NCI-H1694 (cell line): ENCODE measurements at places on chromosomes 2 and 18.

- DNase-seq: no peak
Observed at GRCh38 chr2:24515831-24516230, 24.8 kb downstream of the NCOA1 start.

DNA sequence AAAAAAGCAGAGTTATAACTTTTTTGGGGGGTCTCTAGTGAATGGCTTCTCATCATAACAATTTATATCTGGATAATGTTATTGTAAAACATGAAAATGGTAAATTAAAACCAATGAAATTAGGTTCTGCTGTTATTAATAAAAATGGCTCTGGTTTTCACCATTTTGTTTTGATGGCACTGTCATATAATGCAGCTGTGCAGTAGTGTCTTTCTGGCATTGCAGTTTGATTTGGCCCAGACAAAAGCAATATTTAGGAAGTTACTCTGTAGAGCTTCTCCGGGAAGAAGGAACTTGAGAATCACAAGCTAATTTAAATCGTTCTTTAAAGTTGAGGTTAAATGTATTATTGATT is 15.1 kb upstream of the NT5C1B start:
- DNase-seq: no peak

DNA sequence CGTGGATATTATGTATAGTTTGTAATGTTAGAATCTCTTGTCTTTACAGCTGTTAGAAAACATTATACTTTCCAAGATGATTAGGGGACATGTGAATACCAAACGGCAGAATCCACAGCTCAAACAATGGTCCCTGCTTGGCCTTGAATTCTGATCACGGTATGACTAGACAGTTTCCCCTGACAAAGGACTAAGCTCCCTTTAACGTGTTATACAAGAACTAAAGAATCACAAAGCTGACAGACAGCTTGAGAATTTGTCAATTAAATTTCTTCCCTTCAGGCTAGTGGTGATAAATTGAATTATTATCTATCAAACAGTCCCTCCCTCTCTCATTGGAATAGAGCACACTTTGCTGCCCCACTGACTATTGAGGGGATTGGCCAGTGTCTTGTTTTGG is 359.2 kb upstream of the ID2 start:
- no peak for DNase-seq

- DNase-seq: no peak
Observed at GRCh38 chr2:227287771-227288170, 37.3 kb upstream of the MFF start.

DNA sequence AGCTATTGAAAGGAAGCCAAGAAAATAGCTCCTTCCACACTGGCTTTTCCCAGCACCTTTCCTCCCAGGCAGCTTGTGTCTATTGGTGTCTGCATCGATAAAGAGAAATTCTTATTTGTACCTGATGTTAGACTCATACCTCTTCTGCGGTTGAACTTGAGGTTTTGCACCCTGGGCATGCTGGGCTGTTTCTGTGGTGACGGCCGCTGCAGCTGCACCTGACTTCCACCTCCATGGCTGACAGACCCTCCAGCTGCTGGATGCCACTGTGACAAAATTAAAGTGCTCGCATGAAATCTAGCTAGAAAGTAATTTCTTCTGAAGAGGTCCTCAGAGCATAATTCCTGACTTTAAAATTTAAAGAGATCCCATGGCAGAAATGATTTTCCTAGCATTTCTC is 6.6 kb downstream of the FECH start:
- DNase-seq: no peak

- DNase-seq: no peak
Observed at GRCh38 chr2:78977661-78978145, 47.8 kb upstream of the REG3G start.

DNA sequence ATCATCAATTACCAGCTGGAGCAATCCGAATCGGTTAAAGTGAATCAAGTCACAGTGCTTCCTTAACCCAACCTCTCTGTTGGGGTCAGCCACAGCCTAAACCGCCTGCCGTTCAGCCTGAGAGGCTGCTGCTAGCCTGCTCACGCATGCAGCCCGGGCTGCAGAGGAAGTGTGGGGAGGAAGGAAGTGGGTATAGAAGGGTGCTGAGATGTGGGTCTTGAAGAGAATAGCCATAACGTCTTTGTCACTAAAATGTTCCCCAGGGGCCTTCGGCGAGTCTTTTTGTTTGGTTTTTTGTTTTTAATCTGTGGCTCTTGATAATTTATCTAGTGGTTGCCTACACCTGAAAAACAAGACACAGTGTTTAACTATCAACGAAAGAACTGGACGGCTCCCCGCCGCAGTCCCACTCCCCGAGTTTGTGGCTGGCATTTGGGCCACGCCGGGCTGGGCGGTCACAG is 496 bp upstream of the ITGA4 start:
- no peak for DNase-seq

GRCh38 chr2:54912305-54912704 is 137.9 kb downstream of the RTN4 start:
- DNase-seq: no peak

DNA sequence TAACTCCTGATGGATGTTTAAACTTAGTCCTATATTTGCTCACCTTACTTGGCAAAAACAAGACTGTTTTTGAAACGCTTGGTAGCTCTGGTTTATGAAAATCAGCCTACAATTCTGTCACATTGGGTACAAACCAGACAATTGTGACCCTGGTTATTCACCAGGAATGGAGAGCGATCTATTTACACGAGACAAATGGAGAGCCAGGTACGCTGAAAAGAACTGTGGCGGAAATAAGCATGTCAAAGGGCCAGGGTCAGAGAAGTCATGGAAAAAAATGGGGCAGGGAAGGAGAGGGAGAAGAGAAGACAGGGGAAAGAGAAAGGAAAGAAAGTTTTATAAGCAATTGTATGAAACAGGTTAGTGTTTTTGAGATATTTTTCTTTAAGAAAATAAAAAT is 119.5 kb upstream of the ZFP36L2 start:
- no peak for DNase-seq

GRCh38 chr2:173606619-173607248 is 252.1 kb downstream of the CDCA7 start:
- DNase-seq: no peak

GRCh38 chr2:18651842-18652774 is 62.7 kb upstream of the NT5C1B start:
- DNase-seq: no peak

- no peak for DNase-seq
Observed at GRCh38 chr2:149738767-149739166, 151.2 kb upstream of the MMADHC start.

- DNase-seq: no peak
Observed at GRCh38 chr2:26572591-26572990, 68.6 kb downstream of the CIB4 start.

DNA sequence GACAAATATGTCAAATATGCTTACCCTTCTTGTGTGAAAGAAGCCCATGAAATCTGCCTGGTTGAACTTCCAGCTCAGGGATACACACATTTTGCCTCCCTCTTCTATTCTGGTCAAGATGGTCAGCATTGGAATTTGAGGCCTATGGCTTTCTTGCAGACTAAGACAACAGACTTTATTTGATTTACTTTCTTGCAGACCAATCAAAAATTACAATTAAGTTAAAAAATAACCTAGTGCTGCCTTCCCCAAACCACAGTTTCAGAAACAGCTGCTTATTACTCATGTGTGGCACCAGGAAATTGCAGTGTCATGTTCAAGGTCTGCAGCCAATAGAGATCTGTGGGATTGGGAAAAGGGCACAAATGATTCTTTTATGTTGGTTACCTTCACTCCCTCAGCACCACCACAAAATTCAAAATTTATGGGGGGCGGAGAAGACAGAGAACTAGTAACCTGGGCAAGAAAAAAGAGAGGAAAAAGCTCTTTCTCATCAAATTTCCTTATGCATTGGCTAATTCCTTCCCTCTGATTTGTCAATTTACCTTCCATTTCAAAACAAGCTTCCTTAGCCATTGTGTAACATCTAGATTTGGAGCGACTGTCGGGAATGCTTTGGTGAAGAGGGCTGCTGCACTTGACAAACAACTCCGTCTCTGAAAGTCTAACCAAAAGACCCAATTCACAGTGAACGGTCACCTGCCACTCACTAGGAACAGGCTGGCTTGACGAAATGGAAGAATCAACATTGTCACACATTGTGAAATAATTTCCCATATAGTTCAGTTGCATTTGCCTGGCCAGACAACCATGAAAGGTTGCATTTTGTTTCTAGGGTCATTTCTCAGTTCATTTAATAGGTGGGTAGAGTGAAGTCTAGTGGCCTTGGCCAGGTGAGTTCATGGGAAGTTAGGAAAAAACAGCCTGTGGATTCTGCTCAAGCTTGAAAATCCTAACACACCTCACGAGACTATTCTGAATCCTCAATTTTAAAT is 100.4 kb upstream of the FZD5 start:
- no peak for DNase-seq

GRCh38 chr18:36652503-36652902 is 176.3 kb downstream of the TPGS2 start:
- DNase-seq: no peak

DNA sequence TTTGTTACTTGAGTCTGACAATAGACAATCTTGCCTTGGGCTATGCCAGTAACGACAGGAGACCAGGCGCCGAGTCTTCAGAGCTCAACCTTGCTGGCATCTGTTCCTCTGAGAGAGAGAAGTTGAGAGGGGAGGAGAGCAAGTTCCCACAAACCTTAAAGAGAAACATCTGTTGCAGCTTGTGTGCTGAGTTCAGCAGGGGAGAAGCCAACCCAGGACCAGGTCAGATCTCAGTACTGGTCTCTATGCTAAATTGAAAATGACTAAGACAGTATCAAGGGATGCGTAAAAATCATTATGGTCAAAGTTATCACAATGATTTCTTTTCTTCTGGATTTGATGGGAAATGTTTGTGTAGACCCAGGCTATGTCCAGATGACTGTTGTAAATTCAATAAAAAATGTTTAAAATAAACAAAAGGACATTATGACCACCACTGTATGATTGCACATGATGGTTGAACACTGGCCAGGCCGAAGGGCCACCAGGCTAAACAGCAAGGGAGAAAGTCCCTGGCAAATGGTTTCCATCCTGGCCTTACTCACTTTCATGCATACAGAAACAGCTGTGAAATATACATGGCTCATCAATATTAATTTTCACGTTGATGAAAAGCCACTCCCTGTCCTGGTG is 100.3 kb upstream of the PMAIP1 start:
- no peak for DNase-seq

GRCh38 chr2:42089340-42089925 is 41.6 kb downstream of the PKDCC start:
- DNase-seq: peak; percentile 65

GRCh38 chr2:71852141-71852711 is 295.4 kb downstream of the CYP26B1 start:
- no peak for DNase-seq

- no peak for DNase-seq
Observed at GRCh38 chr18:48929941-48930713, 20.6 kb downstream of the SMAD7 start.

GRCh38 chr2:222452422-222452950 is 28.1 kb downstream of the SGPP2 start:
- DNase-seq: no peak

DNA sequence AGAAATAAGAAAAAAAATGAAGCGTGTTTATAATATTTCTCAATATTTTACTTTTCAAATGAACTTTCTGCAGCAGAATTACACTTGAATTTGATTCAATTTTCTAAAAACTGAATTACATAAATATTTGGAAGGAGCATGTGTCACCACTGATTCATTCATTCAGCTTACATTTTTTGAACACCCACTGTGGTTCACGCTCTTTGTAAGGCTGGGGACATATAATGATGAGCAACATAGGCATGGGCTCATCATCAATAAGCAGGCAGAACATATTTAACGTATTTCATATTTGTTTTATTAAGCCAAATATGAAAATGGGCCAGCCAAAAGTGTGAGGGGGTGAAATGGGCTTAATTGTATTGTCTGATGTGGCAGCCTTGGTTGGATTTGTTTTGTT is 209.1 kb downstream of the CTNNA2 start:
- no peak for DNase-seq

- DNase-seq: no peak
Observed at GRCh38 chr2:44929159-44929734, 12.3 kb upstream of the SIX3 start.

- no peak for DNase-seq
Observed at GRCh38 chr2:2645162-2645855, 314.2 kb upstream of the MYT1L start.

DNA sequence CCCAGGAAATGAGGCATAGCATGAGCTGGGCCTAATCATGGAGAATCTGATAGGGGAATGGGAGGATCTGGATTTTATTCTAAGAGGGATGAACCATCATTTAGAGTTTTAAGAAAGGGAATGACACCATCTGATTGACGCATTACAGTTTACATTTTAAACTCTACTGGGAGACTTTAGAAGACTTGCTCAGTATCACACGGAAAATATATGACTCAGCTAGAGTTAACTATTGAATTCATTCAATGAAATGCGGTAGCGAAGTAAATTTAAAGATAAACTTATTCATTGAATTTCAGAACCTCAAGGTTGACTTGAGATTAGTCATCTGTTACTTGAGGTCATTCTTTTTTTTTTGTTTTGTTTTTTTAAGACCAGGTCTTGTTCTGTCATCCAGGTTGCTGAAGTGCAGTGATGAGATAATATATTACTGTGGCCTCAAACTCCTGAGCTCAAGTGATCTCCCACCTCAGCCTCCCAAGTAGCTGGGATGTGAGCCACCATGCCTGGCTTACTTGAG is 25.0 kb downstream of the MC4R start:
- no peak for DNase-seq

DNA sequence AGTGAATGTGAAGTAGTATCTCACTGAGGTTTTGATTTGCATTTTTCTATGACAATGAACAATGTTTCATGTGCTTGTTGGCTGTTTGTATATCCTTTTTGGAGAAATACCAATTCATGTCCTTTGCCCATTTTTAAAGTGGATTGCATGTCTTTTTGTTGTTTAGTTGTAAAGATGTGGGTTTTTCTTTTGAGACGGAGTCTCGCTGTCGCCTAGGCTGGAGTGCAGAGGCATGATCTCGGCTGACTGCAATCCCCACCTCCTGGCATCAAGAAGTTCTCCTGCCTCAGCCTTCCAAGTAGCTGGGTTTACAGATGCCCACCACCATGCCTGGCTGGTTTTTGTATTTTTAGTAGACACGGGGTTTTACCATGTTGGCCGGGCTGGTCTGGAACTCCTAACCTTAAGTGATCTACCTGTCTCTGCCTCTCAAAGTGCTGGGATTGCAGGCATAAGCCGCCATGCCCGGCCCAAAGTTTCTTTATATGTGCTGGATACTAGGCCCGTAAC is 236.7 kb downstream of the MYCN start:
- no peak for DNase-seq

- DNase-seq: no peak
Observed at GRCh38 chr2:188922191-188922590, 52.0 kb upstream of the COL3A1 start.

- peak; percentile 54 for DNase-seq
Observed at GRCh38 chr2:238462782-238463396, 36.2 kb downstream of the ASB1 start.

- DNase-seq: no peak
Observed at GRCh38 chr2:108585436-108585835, 51.2 kb downstream of the LIMS1 start.

- DNase-seq: no peak
Observed at GRCh38 chr18:12034241-12035100, 53.2 kb downstream of the IMPA2 start.

DNA sequence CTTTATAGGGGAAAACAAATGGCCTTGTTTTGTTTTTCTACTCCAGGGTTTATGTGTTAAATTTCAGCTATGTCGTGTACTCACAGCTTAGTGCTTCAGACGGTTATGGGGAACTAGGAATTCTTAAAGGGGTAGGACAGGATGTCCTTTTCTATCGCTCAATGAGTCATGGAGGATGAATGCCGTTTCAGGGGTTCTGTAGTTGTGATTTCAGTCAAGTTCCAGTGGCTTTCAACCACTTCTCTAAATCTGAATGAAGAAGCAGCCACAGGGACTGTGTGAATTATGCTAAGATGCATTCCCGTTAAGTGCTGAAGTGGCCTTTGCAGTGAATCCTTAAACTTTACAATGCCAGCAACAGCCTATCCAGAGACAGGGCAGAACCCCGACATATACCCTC is 1231.7 kb upstream of the ZEB2 start:
- DNase-seq: no peak
